ENCODE measurements at places on chromosomes 2 and 18.

DNA sequence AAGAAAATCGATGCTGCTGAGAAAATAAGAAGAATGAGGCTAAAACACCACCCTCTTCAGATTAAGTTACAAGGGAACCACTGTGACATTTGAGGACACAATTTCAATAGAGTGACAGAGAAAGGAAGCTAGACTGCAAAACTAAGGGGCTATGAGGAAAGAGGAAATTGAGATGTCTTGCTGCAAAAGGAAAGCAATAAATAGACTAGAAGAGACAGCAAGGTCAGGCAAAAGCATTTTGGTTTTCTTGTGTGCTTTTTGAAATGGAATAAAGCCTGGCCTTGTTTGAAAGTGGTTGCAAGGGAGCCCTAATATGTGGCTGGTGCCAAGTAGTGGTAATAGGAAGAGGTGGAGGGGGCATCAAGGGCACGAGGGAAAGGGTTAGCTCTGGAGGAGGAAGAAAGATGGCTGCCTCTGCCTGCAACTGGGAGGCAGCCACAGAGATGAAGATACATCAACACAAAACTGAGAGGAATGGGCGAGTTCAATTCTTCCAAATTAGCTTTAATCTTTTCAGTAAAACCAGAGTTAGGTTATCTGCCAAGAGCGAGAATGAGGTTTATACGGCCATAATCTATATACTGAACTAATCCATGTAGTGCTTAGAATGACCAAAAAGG, 1.2 kb upstream of the MRO start:
- DNase-seq: no peak

DNA sequence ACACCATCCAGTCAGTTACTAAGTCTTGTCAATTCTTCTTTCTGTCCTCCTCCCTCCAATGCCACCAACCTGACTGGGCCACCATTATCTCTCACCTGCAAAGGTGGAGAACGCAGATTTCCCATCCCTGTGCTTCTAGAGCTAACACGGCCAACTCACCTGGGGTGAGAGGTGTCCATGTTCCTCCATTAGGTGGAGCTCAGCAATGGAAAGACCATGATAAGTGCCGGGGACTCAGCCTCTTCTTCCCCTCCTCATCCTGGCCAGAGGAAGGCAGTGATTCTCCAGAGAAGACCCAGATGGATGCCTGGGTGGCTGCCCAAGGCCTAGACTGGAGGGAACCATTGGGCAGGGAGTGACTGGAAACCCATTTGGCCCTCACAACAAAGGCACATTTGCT, 48.1 kb upstream of the SLC1A4 start:
- no peak for DNase-seq

GRCh38 chr18:34764451-34764850, 54.4 kb downstream of the DTNA start:
- DNase-seq: no peak

DNA sequence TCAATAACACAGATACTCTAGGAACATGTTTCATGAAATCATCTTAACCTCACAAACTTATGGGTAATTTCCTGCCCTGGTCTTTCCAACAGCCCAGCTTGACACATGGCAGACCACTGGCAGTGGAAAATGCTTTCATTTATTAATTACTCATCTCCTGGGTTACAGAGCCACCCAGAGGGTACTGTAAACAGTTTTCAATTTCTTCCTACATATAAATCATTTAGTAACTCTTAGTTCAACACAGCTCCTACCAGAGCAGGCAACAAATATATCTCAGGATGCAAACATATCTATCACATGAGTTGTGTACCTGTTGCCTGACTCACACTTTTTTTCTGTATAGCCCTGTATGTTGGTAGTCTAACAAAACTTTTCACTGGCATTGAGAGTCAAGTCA, 99.2 kb upstream of the VRK2 start:
- DNase-seq: no peak

- DNase-seq: no peak
These were observed 65.9 kb downstream of the SNTG2 start for GRCh38 chr2:1016500-1016899.

DNA sequence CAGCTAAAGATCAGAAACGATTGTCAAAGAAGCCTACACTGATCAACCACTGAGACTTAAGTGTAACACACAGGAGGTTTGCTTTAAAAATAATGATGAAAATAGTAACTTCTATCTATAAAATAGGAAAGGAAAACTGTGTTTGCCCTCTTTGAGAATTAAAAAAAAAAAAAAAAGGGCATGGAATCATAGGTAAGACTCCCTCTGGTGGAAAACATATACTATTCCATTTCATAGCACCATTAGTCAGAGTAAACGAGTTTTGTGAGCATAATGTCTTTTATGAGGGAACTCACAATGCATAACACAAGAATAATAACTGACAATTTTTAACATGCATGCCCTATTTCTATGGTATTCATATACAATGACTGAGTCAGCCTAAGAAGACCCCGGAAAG, 36.3 kb downstream of the SLC35F5 start:
- peak; percentile 13 for DNase-seq

DNA sequence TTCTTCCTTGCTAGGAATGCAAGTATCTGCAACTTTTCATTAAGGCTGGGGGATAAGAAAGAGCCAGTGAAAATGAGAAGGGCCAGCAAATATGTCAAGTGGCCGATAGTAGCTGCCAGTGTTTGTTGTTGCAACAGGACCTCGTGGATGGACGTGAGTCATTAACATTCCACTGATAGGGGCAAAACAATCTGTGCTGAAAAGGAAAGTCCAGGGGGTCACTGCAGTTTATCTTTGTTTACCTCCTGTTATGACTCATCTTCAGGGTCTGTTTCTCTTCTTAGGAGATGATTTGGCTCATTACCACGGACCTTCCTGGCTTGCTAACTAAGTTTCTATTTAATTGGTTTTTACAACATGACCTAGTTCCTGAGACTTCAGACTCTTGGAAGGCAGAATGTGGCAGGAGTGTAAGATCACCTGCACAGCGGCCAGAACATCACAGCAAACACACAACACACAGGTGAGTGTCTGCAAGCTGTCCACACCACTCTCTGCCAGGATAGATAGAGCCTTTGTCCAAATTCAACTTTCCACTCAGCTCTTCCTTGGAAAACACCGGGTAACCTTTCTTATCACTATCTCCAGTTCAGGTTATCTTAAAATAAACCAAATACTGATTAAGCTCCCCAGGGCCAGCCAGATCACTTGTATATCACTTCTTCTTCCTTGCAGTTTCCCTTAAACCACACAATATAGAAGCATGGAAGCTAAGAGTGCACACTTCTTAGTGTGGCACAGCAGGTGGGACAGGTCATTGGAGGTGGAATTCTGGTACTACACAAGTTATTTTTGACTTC, 157.5 kb upstream of the LMAN1 start:
- peak; percentile 92 for DNase-seq

GRCh38 chr2:228938629-228939028, 332.5 kb downstream of the PID1 start:
- peak; percentile 87 for DNase-seq

DNA sequence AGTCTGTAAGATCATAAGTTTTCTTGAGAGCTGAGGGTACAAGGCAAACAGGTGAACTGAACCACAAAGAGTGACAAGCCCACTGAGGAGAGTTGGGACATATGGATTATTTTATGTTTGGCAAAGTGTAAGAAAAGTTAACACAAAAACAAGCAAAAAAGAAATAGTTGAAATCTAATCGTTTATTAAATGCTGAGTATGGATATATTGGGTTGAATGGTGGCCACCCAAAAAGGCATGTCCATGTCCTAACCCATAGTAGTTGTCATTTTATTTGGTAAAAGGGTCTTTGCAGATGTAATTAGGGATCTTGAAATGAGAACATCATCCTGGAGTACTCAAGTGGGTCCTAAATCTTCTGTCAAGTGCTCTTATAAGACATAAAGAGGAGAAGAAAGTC, 24.9 kb upstream of the TWIST2 start:
- no peak for DNase-seq

- no peak for DNase-seq
These were observed 40.8 kb upstream of the CDH20 start for GRCh38 chr18:61292280-61293035.

GRCh38 chr18:48138660-48139430, 208.4 kb upstream of the SMAD2 start:
- no peak for DNase-seq

GRCh38 chr18:70015127-70015526, 67.5 kb upstream of the CD226 start:
- peak; percentile 4 for DNase-seq

- peak; percentile 88 for DNase-seq
These were observed 125.9 kb downstream of the ANTXR1 start for GRCh38 chr2:69138793-69139459.

GRCh38 chr2:157421331-157421944, 22.5 kb downstream of the CYTIP start:
- DNase-seq: no peak

- no peak for DNase-seq
These were observed 36.1 kb downstream of the PPP4R1 start for GRCh38 chr18:9578306-9578705.

GRCh38 chr18:11040823-11041656, 108.3 kb downstream of the PIEZO2 start:
- peak; percentile 73 for DNase-seq

DNA sequence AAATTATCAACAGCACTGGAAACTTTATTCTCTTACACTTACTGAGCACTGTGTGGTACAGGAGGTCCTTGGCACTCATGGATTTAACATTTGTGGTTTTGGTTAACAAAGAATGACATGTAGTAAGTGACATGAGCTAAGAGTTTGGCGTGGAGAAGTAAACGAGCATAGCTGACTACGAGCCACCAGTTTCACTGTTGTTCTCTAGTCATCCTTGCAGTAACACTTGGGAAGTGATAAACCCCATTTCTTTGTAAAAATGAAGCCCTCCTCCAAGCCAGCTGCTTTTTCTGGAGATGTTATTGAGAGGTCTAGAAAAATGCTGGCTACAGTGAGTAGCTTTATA, 32.7 kb downstream of the QPCT start:
- DNase-seq: peak; percentile 66

- DNase-seq: no peak
These were observed 2.4 kb upstream of the PAX3 start for GRCh38 chr2:222301053-222301795.

- no peak for DNase-seq
These were observed 79.0 kb downstream of the TLK1 start for GRCh38 chr2:171081649-171082111.

- peak; percentile 19 for DNase-seq
These were observed 27.5 kb downstream of the SP100 start for GRCh38 chr2:230443541-230443940.

DNA sequence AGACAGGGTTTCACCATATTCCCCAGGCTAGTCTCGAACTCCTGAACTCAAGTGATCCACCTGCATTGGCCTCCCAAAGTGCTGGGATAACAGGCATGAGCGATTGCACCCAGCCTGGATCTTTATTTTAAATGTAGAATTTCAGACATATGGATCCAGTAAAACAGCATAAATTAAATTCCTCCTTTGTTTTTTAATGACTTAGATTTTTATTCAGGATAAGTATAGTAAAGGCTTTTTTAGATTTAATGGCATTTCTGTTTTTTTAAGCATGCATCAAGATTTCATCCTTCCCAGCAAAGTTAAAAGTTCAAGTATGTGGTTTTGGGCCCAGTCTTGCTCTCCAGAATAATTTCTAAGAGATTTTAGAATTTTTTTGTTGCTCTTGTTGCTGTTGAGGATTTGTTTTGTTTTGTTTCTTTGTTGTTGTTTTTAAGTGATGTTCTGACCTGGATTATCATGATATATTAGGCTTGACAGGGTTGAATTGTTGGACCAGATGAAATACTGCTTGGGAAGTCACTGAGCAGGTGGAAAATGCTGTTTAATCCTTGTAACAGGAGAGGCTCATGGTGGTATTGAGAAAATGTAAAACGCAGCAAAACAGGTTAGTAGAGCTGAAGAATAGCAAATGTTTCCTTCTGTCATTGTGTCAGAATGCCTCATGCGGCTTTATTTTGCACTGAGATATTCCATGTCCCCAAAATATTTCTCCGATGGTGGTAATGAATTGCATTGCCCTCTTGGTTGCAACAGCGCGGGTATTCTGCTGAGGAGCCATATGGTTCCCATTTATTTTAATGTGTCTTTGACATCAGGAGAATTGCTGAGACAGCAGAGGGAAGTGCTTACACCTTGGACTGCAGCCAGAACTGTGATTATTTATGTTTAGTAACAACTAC, 147.9 kb downstream of the GALNT3 start:
- DNase-seq: peak; percentile 50

- DNase-seq: no peak
These were observed 132.6 kb upstream of the CDCA7 start for GRCh38 chr2:173221937-173222594.

- no peak for DNase-seq
These were observed 38.1 kb downstream of the TRAK2 start for GRCh38 chr2:201413143-201413542.

DNA sequence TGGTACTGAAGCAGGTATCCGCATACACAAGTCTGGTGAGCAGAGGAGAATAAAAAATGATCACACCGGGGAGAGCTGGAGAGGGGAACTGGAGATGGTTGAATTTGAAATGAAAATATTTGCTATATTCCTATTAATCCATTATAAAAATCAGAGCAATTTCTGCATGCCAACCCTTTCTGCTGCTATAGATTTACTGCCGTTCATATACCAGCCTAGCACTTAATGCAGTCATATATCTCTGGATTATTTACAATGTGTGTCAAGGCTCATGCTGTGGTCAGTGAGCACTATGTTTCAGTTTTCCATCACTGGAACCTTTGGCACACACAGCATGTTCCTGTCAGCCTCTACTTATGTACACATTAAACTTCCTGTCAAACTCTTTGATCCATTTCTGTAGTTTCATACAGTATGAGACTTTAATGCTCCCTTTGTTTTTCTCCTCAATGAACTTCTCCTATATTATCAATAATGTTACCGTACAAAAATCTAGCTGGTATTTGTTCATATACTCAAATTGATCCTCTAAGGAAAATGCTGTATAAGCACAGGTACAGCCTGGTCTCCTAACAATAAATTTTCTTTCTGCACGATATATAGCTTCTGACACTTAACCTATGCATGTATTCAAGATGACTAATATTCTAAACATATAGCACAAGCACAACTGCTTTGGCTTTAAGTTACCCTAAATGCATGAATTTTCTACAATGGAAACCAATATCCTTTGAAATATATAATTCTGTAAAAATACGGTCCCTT, 36.7 kb downstream of the FANCL start:
- peak; percentile 49 for DNase-seq

DNA sequence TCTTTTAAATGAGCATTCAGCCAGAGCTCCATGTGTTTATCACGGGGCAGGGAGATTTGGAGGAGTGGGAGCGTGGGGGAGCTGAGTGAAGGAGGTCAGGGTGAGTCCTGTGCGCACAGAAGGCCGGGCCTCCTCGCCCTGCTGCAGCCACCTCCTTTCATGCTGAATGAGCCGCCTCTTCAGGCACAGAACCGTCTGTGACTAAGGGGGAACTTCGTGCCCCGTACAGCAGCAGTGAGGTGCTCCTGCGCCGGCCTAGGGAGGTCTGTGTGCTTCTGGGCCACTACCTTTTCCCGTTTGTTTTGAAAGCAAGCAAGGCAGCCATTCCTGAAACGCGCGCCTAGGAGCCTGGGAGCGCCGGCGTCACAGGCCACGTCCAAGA, 27.1 kb upstream of the ZNF516 start:
- peak; percentile 32 for DNase-seq

DNA sequence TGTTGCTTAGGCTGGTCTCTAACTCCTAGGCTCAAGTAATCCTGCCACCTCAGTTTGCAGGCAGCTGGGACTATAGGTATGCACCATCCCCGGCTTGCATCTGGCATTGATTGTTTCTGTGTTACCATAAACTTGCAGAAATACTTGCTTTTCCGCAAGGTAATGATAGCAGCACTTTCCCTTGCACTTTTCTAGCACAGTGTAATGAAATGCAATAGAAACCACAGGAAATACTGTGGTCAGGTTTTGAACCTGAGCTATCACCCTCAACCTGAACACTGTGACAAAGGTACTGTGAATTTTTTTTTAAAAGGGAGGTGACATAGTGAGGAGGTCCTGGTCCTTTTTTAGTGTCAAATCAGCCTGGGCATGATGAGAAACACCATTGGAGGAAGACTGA, 38.3 kb downstream of the DHRS9 start:
- no peak for DNase-seq

Measured in fibroblast of villous mesenchyme (primary cell).